ENCODE measurements at places on chromosomes 13 and 19. TPM values are rescaled to one million over a fixed set of nuclear protein-coding genes. Genes with fewer than 3 reads are reported as not detected.

GARIN5B gene
- not detected for total RNA-seq

CD209 gene
- total RNA-seq = not detected

ZNF221 gene
- total RNA-seq = 10.6 TPM

CLDN10 gene
- total RNA-seq = not detected

PRR36 gene
- total RNA-seq = not detected

ZNF17 gene
- 5.2 TPM for total RNA-seq

LGALS4 gene
- total RNA-seq = not detected

KLK10 gene
- total RNA-seq = not detected

SLAIN1 gene
- total RNA-seq = not detected

C1QTNF9B gene
- not detected for total RNA-seq

ZNF625 gene
- total RNA-seq = 4.2 TPM

CACNG6 gene
- 1.8 TPM for total RNA-seq

ZNF729 gene
- total RNA-seq = not detected

PSG11 gene
- total RNA-seq = not detected

LILRA1 gene
- not detected for total RNA-seq

WDR88 gene
- not detected for total RNA-seq

GJB6 gene
- not detected for total RNA-seq

SEMA6B gene
- total RNA-seq = 12.2 TPM

COLGALT1 gene
- 98.8 TPM for total RNA-seq

SLC15A1 gene
- not detected for total RNA-seq

SIGLEC7 gene
- total RNA-seq = not detected

UBE2L5 gene
- total RNA-seq = not detected

ZNF726 gene
- not detected for total RNA-seq

DNAAF3 gene
- total RNA-seq = 0.34 TPM

IRS2 gene
- total RNA-seq = 17.4 TPM

SMIM24 gene
- total RNA-seq = not detected

PRODH2 gene
- not detected for total RNA-seq

MBD3L2 gene
- total RNA-seq = not detected

MCF2L gene
- total RNA-seq = 1.7 TPM

FARSA gene
- 48.9 TPM for total RNA-seq

OSCAR gene
- total RNA-seq = not detected

STOML3 gene
- not detected for total RNA-seq

AZU1 gene
- total RNA-seq = not detected

CATSPERD gene
- not detected for total RNA-seq

PRKCG gene
- not detected for total RNA-seq

SMIM44 gene
- not detected for total RNA-seq

TEX29 gene
- total RNA-seq = not detected

CFAP97D2 gene
- not detected for total RNA-seq

FFAR1 gene
- not detected for total RNA-seq

DIRAS1 gene
- total RNA-seq = 2.0 TPM

RPS19 gene
- 1,538 TPM for total RNA-seq

VSTM2B gene
- not detected for total RNA-seq

ZNF667 gene
- 8.8 TPM for total RNA-seq

CPB2 gene
- not detected for total RNA-seq

TGFBR3L gene
- total RNA-seq = 0.15 TPM

NOTCH3 gene
- 66.9 TPM for total RNA-seq

ATCAY gene
- total RNA-seq = not detected

PDX1 gene
- total RNA-seq = not detected

ZNF154 gene
- total RNA-seq = 3.6 TPM

APC2 gene
- 0.20 TPM for total RNA-seq

LIM2 gene
- total RNA-seq = not detected

ERICH6B gene
- total RNA-seq = not detected

CLC gene
- not detected for total RNA-seq

VWA8 gene
- total RNA-seq = 7.9 TPM

KLK14 gene
- total RNA-seq = not detected

WDFY2 gene
- 3.2 TPM for total RNA-seq

NLRP7 gene
- not detected for total RNA-seq

PRTN3 gene
- total RNA-seq = not detected

MAST1 gene
- total RNA-seq = 0.19 TPM

OR7C1 gene
- not detected for total RNA-seq
